ENCODE measurements at places on chromosomes 6 and 20.

GRCh38 chr6:165959627-165960026 lies 208.0 kb downstream of the TBXT start:
- DNase-seq: no peak

DNA sequence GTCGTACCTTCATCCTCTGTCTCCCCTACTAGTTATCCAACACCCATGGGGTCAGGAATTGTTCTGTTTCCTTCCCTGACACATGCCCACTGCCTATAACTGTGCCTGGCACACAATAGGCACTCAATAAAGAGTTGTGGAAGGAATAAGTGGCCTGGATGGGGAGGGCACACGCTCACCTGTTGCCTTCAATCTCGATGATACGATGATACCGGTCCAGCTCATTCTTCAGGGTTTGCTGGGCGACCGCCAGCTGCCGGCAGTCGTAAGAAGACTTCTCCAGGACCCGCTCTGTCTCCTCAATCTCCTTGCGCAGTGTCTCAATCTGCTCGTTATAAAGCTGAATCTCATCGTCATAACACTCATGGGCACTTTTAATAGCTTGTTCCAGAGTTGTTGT lies 32.5 kb downstream of the BFSP1 start:
- no peak for DNase-seq

DNA sequence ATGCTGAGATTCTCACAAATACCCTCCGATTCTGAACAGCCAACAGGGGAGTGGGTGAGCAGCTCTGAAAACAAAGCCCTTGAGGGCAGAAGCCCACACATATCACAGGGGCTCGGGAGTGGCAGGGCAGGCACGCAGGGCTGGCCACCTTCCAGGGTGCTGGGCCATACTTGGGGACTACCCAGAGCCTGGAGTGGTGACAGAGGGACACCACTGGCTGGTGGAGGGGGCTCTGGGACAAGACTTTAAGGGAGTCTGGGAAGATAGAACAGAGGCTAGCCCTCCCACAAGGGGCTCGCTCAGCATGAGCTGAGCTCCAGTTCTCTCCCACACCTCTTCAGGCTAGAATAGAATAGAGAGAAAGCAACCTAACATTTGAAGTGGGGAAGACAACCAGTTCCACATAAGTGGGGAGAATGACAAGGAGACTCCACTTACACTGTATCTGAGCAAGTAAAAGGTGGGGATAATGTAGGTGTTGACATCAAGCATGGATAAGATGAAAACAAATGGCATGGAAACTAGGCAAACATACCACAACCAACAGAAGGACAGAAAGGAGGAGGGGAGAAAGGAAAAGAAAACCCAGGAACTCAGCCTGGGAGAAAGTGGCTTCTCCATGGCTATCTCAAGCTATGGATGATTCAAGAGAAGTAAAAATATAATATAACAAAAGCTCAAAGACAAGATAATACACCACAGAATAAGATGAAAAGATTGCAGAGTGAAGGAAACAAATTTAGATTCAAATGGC lies 7.0 kb downstream of the PPIL1 start:
- no peak for DNase-seq

DNA sequence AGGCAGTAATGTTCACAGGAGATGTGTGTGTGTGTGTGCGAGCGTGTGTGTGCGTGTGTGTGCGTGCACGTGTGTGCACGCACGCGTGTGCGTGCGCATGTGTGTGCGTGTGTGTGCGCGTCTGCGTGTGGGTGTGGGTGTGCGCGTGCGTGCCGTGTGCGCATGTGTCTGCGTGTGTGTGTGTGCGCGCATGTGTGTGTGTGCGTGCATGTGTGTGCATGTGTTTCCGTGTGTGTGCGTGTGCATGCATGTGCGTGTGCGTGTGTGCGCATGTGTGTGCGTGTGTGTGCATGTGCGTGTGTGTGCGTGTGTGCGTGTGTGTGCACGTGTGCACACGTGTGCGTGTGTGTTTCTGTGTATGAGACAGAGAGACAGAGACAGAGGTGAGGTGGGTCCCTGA lies 136.0 kb upstream of the CST7 start:
- no peak for DNase-seq

DNA sequence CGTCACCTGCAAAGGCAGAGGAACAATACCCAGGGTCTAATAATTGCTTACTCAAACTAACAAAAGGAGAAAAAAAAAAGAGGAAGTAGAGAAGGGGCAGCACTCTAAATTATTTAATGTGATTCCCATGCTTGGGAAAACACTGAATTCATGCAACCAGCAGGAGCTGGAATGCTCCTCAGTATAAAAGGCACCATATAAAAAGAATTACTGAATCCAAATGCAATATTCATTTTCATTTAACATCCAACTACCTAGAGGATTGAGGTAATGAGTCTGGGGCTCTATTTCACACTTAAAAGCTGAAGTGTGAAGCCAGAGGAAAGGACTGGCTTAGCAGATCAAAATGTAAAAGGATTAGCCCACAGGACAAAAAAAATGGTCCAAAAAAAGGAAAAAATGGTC lies 8.7 kb downstream of the B4GALT5 start:
- DNase-seq: no peak

DNA sequence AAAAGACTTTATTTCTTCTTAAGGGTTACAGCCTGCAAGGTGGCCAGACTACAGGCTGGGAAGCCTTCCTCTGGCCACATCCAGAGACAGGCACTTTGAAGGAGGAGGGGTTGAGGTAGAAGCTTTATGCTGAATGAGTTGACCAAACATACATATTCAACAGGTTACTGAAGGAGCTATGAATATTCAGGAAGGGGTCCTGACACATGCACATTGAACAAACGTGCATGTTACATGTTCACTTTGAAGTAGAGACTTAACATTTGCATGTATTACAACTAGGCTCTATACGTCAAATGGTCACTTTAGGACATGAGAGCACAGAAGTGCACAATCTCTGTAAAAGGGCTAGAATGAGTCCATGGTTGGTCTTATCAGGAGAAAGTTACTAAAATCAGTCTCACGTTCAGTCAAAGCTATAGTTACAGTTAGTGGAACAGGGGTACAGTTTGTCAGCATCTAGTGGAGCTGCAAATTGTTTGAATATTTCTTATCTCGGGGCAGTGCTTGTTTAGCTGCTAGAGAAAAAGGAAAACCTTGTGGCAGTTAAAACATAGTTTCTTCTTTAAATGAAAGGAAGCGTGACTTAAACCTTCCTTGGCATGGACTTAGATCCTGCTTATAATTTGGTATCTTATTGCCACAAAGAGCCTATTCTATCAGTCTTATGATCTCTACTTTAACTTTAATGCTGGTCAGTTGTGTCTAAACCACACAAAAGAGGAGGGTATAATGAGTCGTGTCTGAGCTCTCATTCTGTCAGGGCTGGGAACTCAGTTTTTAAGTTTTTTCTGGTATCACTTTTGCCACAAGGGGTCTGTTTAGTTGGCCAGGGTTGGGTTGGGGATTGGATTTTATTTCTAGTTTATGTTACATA lies 4.6 kb upstream of the ZSCAN9 start:
- no peak for DNase-seq

- DNase-seq: no peak
These were observed 92.5 kb downstream of the SPTLC3 start for GRCh38 chr20:13101276-13101675.

DNA sequence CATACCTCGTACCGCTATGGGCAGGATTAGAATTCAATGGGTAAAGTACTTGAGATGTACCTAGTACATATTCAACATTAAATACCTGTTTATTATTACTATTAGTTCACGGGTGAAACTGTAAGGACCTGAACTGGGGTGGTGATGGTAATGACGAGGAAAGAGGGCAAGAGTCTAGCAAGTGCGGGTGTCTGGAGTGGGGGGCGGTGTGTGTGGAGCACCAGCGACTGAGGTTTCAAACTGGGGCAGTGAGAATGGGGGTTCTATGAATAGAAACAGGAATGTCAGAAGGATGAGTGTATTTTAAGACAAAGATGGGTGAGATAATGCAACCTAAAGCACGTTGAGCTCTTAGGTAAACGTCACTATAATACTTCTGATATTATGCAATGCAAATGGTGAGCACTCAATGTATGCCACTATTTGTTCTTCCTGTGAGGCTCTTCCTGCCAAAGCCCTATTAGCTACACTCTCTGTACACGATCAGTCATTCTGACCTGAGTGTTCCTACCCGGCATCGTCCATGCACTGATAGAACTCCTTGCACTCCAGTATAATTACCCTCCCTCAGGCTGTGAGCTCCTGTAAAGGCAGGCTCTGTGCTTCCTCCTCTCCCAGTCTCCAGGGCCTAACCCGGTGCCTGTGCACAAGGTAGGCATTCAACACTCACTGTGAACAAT lies 55.0 kb downstream of the ALDH5A1 start:
- DNase-seq: no peak

DNA sequence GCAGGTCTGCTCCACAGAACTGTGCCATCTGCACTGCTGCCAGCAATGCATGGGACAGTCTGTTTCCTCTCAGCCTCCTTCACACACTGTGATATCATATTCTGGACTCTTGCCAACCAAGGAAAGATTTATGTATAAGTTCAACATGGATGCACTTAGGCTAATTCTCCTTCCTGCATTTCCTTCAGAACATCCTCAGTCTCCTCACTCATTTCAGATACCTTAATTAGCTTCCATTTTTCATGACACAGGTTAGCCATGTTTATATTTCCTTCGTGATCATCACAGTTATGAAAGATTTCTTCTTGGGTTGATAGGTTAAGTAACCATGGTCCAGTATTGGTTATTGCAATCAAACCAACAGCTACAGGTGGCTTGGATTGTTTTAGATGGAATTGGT lies 46.4 kb upstream of the DDR1 start:
- DNase-seq: no peak

GRCh38 chr6:145313041-145313855 lies 422.1 kb downstream of the EPM2A start:
- no peak for DNase-seq

GRCh38 chr20:31593221-31594001 lies 11.7 kb upstream of the ID1 start:
- no peak for DNase-seq

GRCh38 chr6:158269657-158270056 lies 42.6 kb upstream of the TULP4 start:
- no peak for DNase-seq

- no peak for DNase-seq
These were observed 2.4 kb downstream of the BAK1 start for GRCh38 chr6:33577718-33578117.

GRCh38 chr6:127015858-127016257 lies 102.6 kb upstream of the RSPO3 start:
- DNase-seq: no peak

GRCh38 chr20:49669601-49670189 lies 44.0 kb downstream of the B4GALT5 start:
- no peak for DNase-seq

DNA sequence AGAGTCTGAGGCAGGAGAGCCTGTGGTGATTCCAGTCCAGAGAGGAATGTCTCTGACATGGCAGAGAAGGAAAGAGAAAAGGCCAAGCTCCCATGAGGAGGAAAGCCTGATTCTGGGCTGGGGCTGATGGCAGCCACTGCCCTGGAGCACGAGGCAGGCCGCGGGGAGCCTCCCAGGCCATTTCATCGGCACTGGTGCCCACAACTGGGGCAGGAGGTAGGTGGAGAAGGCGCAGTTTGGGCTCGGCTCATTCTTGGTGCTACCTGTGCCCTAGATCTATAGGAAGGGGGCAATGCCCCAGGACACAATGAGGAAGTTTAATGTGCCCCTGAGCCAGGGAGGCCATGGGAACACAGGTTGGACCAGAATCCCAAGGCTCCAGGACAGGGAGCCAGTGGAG lies 2.6 kb upstream of the TREML1 start:
- no peak for DNase-seq

- DNase-seq: no peak
These were observed 51.9 kb downstream of the VGLL2 start for GRCh38 chr6:117317261-117317660.

DNA sequence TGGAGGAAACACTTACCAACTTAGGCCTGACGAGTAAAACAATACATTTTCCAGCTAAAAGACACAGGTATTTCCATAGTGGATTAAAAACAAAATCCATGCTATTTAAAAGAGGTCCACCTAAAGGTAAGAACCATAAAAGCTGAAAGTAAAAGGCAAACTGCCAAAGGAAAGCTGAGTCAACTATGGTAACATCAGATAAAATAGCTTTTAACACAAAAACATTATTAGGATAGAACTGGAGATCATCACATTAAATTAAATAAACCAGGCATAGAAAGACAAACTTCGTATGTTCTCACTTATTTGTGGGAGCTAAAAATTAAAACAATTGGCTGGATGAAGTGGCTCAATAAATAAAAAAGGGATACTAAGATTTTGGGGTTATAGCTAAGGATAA lies 166.8 kb upstream of the SLC22A16 start:
- no peak for DNase-seq

DNA sequence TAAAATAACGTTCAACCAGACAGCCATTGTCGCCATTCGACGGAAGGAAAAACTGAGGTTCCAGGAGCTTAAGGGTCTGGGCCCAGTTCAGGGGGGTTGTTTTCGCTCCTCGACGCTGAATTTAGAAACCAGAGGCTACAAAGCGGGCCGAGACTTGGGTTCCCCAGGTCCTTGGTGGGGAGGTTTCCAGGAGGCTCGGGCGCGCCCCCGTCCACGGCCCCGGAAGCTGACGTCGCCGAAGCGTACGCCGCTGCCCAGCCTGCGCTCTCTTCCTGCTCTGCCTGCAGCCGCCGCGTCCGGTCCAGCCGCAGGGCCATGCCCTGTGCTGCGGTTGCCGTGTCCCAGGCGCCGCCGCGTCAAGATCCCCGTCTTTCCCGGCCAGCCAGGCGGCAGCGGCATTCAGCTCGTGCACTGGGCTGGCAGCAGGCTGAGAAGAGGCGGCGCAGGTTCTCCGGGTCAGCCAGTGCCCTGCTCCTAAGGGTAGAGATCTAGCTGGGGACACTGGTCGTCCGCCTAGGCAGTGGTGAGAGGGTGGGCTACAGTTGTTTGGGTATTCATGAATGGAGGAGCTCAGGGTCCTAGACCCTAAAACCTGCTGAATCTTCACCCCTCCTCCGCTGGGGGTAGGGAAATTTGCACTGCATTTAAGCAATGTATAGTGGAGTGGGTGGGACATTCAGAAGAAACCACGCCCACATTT lies 901 bp upstream of the TRIM26 start:
- DNase-seq: no peak

DNA sequence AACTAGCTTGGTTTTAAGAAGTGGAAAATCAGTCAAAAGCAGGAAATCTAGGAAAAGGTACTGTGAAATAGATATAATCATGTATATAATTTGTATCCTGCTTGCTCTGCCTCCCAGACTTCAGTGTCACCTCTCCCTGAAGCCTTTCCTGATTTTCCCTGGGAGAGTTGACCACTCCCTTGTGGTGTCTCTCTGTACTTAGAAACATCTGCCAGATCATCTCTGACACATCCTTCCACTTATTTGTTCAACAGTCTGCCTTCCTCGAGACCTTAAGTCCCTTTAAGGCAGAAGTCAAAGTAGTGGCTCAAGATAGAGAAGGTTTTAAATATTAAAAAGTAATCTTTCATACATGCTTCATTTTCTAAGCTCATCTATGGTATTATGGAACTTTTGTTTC lies 236.5 kb downstream of the CDKAL1 start:
- peak; percentile 22 for DNase-seq

DNA sequence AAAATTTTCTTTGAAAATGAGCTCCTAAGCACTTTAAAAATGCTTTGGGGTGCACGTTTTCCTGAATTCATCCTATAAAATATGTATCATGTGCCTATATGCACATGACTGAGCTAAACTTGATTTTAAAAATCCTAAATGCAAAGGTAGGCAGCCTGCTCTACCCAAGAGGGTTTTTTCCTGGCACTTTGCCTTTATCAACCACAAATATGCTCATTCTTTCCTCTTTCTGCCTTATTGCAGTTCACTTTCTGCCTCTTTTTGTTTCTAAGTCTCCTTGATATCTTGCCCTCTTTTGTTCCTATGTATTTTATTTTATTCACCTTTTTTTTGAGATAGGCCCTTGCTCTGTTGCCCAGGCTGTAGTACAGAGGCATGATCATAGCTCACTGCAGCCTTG lies 229.3 kb downstream of the GRM1 start:
- no peak for DNase-seq

All from NCI-H524 treated with DMSO at 0.1 percent for 48 hours (cell line).